NB4 (cell line): ENCODE measurements at places on chromosomes 16 and 17.

- DNase-seq, result no peak
Measured at GRCh38 chr17:11768981-11769380, 170.7 kb downstream of the DNAH9 start.

DNA sequence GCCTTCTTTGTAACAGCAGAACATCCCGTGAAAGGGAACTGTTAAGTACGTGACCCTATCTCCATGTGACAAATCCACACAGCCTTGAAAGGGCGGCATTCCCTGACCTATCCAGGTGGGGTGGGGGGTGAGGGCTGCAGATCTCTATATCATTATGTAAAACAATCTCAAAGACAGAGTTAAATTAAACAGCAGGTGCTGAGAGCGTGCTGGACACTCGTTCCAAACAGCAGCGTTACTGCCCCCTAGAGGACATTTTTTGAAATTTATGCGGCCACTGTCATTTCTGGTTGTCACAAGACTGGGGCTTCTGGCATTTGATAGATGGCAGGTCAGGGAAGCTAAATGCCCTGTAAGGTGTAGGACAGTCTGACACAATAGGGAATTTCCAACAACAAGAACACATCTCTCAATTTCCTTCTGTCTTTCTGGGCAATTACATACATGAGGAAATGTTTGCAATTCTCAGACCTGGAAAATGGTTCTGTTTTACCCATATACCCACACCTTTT is 6.7 kb upstream of the SLC25A39 start:
- peak; percentile 87 for DNase-seq

DNA sequence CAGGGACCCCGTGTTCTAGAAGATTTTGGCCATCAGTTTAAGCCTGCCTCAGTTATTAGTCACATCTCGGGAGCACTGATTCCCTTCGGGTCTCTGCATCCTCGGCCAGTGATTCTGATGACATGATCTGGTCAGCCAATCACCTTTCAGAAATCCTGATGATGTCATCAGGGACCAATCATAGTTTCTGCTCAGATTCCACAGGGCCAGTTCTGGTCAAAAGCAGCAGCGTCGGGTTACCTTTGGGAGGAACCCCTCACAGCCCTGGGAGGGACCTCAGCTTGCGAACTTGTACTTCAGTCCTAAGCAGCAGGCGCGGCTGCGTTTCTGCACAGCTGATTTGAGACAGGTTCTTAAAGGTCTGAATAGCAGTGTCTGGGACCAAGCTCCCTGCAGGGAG is 13.9 kb downstream of the KDM8 start:
- no peak for DNase-seq

DNA sequence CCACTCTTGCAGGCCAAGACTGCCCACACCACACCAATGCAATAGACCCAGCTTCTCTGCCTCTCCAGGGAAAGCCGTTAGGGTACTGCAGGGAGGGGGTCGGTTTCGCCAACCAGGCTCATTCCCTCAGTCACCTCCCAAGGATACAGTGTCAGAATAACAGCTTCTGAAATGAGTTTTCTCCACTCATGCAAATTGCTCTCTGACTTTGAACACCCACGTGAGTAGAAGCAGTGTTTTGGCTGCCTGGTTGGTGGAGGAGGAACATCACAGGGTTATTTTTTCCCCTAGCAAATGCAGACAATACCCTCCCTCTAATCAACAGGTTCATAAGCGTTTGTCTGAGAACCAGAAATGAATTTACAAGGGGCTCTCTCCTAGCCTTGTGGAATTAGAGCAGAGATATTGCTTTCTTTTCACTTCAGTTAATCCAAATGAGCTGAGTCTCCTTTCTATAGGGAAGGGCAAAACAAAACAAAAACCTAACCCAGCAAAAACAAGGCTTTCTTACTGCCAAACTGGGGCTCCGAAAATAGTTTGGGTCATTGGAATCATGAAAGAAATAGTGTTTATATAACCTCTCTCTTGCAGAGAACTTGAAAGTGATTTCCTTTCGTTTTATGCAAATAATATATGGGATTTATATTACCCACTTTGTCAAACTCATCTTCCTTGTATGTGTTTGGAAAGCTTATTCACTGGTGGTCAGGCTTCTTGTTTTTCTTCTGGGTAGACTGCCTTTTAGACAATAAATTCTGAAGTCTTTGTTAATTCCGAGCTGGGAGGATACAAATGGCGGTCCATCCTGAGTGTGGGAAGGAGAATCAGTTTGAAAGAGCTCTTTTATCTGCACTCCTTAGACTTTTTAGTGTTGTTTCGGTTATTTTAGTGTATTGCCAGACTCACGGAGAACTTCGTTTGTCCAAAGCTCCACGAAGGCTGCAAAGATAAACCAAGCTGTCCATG is 229.9 kb downstream of the MSI2 start:
- DNase-seq, result no peak

- no peak for DNase-seq
Measured at GRCh38 chr16:51134876-51135275, 16.2 kb downstream of the SALL1 start.

DNA sequence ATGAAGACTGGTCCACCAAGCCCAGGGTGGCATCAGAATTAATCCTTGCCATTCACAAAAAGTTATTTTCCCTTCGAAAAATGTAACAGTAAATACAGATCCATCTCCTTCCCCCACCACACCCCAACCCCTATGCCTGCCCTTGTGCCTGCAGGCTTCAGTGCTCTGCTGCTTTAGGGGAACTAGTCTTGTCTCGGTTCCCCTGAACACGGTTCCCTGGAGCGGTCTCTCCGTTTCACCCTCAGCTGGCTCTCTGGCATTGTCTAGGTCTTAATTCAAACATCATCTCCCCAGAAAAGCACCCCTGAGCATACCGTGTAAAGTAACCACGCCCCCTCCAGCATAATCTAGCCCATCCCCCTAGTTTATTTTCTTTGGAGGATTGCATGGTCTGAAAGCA is 25.8 kb downstream of the EMP2 start:
- no peak for DNase-seq

DNA sequence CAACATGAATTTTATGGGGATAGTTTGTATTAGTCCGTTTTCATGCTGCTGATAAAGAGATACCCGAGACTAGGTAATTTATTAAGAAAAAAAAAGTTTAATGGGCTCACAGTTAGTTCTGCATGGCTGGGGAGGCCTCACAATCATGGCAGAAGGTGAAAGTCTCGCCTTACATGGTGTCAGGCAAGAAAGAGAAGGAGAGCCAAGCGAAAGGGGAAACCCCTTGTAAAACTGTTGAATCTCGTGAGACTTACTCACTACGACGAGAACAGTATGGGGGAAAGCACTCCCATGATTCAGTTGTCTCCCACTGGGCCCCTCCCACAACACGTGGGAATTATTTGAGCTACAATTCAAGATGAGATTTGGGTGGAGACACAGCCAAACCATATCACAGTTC is 181.5 kb downstream of the PRKCA start:
- DNase-seq, result no peak

- no peak for DNase-seq
Measured at GRCh38 chr17:64784353-64785010, 122.4 kb upstream of the SMURF2 start.

DNA sequence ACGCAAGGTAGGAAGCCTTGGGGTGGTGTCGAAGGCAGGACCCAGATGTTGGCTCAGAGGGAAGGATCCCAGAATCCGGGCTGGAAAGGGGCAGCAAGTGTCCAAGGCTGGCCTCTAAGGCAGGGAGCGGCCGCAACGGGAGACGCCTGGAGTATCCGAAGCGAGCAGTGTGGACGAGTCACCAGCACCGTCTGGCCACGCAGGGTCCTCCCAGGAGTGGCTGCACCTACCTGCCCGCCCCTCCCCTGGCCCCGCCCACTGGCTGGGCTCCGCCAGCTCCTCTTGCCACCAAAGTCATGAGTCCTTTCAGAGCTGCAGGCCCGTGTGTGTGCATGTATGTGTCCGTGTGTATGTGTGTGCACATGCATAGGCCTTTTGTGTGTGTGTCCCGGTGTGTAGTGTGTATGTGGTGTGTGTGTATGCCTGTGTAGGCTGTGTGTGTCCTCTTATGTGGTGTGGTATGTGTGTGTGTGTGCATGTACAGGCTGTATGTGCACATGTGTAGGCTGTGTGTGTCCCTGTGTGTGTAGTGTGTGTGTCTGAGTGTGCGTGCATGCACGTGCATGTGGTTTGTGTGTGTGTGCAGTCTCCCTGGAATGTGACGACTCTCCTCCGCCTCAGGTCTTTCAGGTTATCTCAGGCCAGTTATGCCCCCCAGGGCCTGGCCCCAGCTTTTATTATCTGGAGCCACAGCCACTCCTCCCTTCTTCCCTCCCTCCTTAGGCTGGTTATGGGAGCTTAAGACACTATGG is at the start of gene PRSS8:
TSS of gene PRSS8 (minus strand) at position 193 of the 752 bp plus-strand sequence. CDS start 229 bp downstream, outside the sequence.
- no peak for DNase-seq

- no peak for DNase-seq
Measured at GRCh38 chr17:69858460-69858859, 216.6 kb upstream of the KCNJ16 start.

DNA sequence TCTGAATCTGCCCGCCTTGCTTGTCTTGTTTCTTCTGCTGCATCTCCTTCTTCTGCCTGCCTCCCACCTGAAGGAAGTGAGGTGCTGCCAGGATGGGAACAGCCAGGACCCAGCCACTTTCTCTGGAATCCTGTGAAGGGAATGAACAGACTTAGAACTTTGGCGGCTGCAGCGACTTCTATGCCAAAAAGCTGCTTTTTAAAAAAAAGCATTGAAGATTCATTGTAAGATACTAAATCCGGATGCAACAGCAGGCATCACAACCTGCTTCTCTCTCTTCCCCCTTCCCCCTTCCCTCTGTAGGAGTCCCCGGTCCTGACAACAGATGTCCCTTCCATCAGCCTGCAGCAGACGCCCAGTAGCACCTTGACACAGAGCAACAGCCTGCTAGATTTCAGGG is 176.3 kb downstream of the HS3ST4 start:
- no peak for DNase-seq

- no peak for DNase-seq
Measured at GRCh38 chr17:18368946-18369345, 5.6 kb upstream of the SHMT1 start.

GRCh38 chr16:79805621-79806020 is 205.1 kb upstream of the MAF start:
- DNase-seq, result no peak

GRCh38 chr16:6193718-6194117 is 1096.1 kb upstream of the EEF2KMT start:
- DNase-seq, result peak; percentile 4

DNA sequence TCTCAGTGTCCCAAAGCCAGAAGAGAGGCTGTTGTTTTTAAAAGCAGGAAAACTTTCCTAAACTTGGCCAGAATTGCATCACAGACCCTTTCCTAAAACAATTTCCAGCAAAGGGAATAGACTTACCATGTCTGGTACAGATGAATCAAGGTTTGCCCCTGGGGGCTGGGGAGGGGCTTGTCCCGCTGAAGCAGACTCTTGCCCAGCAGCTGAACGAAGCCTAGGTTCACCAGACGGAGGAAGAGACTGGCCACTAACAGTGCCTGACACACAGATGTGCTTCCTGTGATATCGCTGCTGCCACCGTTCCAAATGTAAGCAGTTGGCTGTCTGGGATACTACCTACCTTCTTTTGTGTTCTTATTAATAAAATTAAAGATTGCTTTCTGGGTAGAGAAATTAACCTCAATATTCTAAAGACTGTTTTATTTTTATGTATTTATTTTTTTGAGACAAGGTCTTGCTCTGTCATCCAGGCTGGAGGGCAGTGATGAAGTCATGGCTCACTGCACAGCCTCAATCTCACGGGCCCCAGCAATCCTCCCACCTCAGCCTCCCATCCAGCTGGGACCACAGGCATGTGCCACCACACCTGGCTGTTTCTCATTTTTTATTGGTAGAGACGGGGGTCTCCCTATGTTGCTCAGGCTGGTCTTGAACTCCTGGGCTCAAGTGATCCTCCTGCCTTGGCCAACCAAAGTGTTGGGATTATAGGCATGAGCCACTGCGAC is 13.5 kb downstream of the PRCD start:
- no peak for DNase-seq

GRCh38 chr16:81542609-81543570 is 98.3 kb downstream of the CMIP start:
- DNase-seq, result peak; percentile 91

DNA sequence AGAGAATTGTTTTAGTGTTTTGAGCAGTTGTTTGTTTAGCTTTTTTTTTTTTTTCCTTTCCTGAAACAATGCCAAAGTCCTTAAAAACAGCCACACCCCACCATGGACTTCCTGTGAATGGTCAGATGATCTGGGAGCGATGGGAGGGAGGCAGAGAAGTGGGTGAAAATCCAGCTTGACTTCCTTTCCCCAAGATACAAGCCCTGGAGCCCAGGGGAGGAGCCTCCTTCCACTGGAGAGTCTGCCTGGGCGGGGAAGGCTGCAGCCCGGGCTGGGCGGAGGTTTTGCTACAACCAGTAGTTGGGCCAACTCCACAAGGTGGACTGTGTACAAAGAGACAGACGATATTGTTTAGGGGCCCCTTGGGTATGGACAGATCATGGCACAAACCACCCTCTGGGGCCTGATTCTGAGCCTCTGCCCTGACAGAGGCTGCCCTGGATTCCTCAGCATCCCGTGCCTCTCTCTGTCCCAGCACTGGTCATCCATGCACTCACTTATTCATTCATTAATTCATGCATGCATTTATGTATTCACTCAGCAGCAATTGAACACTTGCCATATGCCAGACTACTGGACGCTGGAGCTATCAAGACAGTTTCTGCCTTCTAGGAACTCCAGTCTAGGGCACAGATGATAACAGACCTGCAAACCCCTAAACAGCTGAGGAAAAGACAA is 29.8 kb downstream of the WSB1 start:
- no peak for DNase-seq

DNA sequence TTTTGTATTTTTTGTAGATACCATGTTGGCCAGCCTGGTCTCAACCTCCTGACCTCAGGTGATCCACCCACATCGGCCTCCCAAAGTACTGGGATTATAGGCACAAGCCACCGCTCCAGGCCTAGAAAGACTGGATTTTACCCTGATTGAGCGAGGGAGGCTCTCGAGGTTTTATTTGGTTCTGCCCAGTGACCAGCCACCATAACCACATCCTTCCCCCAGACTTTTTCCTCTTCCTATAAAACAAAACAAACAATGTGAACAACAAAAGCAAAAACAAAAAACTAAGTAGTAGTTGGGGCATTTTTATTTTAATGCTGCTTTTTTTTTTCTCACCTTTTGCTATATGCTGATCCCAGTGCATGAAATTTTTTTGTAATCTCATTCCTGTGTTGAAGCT is 509.6 kb downstream of the MAF start:
- DNase-seq, result peak; percentile 71

GRCh38 chr16:6926762-6927161 is 405.9 kb upstream of the RBFOX1 start:
- no peak for DNase-seq

DNA sequence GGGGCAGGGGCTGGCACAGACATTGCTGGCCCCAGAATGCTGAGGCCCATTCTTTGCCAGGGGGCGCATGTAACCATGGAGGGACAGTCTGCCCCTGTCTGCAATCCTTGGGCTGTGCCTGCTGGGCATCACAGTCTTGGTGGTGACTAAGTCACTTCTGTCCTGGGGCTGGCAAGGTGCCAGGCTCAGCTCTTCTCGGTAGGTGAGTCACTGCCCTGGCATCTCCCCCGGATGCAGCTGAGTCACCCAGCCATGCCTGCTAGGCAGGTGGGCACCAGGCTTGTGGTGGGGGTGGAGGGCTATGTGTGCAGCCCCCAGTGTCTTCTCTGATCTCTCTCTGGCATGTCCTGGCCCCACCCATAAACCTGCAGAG is 5.6 kb downstream of the RARA start:
- DNase-seq, result peak; percentile 74

GRCh38 chr17:19646788-19647696 is 1.5 kb upstream of the ALDH3A2 start:
- peak; percentile 64 for DNase-seq
